GM12892 (cell line): ENCODE measurements at places on chromosomes 6 and 20.

DNA sequence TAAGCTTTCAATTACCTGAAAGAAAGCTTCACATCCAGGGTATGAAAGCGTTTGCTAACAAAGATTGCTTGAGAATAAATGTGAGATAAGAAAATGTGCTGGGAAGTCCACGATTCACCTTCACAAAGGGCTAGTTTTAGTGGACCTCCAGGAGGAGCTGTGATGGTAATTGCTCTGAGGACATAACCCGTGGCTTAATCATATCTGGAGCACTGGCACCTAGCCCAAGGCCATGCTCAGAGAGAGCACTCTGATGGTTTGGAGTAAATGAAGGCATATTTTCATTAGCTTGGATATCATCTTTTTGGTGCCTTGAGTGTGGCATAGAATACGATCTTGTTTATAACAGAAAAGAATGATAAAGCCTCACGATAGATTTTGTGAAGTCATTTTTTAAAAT lies 46.9 kb upstream of the BACH2 start:
- no peak for DNase-seq

GRCh38 chr6:42440778-42441696 lies 10.7 kb downstream of the TRERF1 start:
- DNase-seq = no peak

GRCh38 chr6:106122938-106123656 lies 37.0 kb downstream of the PRDM1 start:
- no peak for DNase-seq

GRCh38 chr6:98871057-98871456 lies 36.7 kb downstream of the POU3F2 start:
- DNase-seq = no peak

GRCh38 chr20:40583205-40583604 lies 105.8 kb downstream of the MAFB start:
- DNase-seq = no peak

- peak; percentile 50 for DNase-seq
These were observed 5.1 kb downstream of the KCNS1 start for GRCh38 chr20:45095805-45096238.

GRCh38 chr6:127897484-127897883 lies 3.4 kb downstream of the THEMIS start:
- no peak for DNase-seq

DNA sequence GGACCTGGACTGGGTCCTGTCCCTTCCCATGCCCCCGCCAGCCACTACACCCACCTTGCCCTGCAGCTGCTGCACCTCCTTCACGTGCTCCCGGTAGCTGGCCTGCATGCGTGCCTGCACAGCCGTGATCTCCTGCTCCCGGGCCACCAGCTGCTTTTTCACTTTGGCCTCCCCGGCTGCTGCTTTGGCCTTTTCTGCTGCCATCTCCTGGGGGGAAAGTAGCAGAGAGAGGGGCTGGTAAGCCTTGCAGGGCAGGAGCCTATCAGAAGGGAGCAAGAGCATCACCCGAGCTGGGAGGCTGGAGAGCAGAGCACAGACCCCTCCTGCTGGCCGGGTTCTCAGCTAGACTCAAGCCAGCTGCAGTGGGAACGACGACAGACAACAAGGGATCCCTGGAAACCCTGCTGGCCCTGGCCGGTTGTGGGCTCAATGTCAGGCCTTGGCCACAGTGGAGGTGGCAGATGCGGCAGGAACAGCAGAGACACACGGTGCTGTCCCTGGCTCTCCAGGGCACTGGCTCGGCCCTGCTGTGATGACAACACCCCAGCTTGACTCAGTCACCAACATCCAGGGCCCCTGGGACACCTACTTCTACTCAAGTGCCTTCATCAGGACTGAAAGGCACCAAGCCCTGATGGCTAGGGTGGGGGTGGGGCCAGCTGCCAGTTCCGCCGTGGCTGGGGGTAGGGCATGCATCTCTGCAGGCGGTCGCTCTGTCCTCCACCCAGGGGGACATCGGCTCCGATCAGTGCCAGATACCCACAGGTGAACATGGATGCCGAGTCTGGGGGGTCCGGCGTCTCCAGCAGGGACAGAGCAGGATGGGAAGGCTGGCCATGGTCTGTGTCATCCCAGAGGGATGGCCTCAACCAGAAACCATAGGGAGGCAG lies 45.3 kb downstream of the RRBP1 start:
- DNase-seq = no peak

GRCh38 chr6:81614292-81614691 lies 138.2 kb downstream of the TENT5A start:
- DNase-seq = no peak

DNA sequence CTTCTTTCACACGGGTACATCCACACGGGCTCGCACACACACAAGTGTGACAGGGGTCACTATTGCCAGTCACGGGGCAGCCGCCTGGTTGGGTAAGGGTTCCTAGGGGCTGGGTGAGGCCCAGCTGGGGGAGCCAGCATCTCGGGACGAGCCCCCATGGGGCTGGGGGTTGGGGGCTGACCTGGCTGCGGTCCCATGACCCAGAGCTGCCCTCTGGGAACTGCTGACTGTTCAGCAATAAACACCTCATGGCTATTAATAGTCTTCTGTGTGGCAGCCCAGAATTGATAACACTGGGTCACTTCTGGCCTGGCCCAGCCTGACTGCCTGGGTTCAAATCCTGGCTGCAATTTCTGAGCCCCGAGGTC lies 23.8 kb downstream of the VEGFA start:
- no peak for DNase-seq

DNA sequence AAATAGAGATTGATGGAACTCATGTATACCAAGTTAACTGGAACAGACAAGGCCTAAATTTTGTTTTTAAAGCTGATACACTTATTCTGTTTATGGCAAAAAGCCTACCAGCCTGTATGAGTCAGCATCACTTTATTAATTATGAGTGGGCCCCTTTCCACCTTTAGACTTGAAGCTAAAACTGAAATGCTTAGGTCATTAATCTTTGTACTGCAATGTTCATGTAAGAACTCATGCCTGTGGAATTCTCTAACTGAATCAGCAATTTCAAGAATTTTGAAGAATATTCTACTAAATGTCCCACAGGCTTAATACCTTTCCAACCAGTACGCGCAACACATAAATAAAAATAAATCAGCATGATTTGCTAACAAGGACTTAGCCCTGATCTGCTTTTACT lies 140.2 kb upstream of the PHACTR1 start:
- DNase-seq = no peak

GRCh38 chr6:53436526-53437303 lies 88.0 kb upstream of the ELOVL5 start:
- DNase-seq = no peak

- DNase-seq = no peak
These were observed 64.8 kb downstream of the LMBRD1 start for GRCh38 chr6:69732045-69732444.

DNA sequence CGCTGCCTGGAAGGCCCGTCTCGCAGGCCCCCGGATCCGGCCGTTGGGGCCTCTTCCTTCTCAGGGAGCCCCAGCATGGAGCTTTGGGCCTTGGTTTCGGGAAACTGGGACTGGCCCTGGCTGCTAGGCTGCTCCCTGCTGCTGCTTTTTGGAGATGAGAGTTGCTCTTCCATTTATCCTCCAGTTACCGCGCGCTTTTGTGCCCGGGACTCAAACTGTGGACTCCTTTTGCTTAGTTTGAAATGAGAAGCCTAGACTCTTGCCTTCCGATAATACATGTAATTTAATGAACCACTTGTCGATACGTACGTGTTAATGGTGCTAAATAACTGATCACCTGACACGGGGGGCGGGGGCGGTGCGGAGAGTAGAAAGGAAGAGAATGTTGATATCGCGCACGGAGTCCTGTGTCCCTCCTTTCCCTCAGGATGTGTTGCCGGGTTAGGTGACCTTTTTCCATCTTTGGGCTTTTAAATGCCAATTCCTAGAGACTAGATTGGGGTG lies 968 bp downstream of the PHF3 start:
- no peak for DNase-seq
